ENCODE measurements at places on chromosomes 1 and 21.

DNA sequence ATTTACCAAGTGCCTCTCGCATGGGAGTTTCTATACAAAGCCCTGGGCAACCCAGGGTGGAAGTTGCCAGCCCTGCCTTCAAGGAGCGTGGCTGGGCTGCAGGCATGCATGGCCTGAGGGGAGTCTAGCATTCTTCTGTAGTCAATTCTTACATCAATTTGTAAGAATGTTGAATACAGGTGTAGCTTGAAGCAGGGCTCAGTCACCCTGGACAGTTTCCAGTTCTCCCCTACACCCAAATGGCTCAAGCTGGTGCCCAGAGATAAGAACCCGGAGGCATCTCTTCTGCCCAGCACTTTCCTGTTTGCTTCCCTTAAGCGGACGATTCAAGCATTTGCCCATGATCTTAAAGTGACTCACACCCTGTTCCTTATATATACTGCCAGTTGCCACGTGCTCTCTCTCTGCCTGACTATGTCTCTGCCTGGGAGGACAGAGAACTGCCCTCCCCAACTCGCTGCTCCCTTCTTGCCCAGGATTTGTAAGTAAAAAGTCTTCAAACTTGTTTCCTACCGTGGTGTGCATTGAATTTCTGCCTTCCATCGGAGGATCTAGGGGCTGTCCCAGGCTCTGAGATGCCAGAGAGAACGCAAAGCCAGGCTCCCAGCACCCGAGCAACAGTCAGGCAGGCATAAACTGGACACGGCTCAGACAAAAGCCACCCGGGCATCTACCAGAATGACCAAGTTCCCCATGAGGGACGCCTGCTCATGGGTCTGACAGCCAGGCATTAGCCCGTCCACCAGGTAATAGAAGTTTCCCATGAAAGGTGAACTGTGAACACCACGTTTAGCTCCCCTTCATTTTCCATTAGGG lies 50.9 kb upstream of the AJAP1 start:
- no peak for DNase-seq

DNA sequence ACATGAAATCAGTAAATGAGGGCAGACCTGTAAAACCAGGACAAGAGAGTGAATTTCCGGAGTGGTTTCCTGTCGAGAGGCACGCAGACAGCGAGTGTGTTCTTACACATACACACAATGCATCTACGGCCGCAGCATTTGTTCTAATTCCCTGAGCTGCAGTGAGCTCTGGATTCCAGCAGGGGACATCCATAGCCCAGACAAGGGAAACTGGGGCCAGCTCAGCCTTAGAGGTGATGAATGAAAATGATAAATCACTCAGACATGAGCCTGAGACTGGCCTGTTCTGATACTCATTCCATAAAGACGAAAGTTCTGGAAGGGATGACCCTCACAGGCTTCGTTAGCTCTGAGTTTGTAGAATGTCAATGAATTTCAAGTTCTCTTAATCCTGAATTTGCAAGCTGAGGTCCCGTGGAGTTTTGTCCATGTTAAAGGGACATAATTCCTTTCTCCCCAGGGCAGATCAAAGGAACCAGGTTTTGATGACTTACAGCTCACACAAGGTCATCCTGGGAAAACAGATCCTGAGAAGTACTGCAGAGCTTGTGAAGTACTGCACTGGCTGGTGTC lies 207.9 kb upstream of the C1orf87 start:
- peak; percentile 27 for DNase-seq

DNA sequence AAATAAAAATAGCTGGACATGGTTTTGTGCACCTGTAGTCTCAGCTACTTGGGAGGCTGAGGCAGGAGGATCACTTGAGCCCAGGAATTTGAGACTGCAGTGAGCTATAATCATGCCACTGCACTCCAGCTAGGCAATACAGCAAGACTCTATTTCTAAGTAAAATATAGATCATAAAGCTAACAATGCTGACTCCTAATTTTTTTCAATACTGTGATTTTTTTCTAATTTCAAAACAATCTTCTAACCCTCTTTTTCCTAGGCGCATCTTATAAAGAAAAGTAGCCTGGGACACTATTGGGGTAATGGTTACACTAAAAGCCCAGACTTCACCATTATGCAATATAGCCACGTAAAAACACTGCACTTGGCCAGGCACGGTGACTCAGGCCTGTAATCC lies 81.3 kb downstream of the PTPN14 start:
- no peak for DNase-seq

DNA sequence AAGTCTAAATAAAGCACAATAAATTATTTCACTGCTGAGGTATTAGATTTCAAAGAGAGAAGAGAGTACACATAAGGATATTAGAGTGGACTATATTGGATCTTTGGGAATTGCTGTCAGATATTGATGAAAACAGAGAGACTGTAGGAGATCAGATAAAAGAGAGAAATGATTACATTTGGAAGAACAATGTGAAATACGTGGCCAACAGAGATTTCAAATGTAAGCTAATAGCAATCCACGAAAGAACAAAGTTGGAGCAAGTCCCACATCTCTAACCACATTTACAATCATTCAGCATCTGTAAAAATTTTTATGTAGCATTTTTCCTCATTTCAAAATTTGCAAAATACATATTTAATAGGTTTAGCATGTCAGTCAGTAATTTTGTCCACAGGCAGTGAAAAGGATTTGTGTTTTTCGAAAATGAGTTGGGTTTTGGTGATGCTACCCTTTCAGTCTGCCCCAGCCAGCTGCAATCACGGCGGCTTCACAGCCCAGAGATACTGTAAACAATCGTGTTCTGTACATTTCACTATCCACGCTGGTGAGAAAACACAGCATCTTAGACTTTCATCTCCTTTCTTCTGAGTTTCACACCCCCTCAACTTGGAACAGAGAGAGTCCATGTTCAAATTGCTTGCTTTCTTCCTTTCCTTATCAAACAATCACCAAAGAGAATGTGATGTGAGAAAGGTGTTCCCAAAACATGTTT lies 209.1 kb upstream of the LYPLAL1 start:
- DNase-seq = no peak

DNA sequence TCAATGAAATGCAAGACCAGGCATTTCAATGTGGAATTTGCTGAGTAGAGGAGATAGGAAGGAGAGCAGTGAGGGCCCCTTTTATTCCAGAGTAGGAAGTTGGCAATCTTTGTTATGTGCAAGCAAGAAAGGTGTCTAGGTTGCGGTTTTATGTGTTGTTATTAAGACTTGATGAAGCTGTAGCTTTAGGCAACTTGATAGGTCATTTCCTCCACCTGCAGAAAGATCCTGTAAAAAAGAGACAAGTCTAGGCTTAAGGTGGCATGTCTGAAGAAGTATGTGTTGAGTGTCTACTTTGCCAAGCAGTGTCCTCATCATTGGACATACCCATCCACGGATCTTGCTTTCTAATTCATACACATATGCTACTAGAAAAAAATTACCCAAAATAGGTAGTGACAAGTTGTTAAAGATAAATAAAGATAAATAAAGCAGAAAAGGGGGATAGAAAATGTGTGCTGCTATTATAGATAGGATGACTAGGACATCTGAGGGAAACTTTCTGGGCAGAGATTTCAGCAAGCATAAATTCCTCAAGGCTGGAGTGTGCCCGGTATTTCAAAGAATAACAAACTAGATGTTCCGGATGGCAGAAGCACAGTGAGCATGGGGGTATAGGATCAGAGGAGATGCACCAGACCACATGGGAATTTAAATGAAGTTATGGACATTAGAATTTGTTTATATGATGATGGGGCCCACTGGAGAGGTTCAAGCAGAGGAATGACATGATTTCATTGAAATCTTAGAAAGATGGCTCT lies 335.0 kb downstream of the TGFB2 start:
- DNase-seq = no peak

DNA sequence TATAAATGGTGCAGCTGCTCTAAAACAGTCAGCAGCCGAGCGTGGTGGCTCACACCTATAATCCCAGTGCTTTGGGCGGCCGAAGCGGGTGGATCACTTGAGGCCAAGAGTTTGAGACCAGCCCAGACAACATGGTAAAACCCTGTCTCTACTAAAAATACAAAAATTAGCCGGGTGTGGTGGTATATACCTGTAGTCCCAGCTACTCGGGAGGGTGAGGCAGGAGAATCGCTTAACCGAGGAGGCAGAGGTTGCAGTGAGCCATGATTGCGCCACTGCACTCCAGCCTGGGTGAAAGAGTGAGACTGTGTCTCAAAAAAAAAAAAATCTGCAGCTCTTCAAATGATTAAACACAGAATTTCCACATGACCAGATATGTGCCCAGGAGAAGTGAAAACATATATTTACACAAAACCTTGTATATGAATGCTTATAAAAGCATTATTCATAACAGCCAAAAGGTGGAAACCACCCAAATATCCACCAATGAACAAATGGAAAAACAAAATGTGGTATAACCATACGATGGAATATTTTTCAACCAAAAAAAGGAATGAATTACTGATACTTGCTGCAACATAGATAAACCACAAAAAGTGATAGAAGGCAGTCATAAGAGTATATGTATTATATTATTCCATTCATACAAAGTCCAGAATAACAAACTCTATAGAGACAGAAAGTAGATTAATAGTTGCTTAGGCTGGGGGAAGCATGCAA lies 14.1 kb downstream of the EPS15 start:
- no peak for DNase-seq
